ENCODE measurements at places on chromosomes 3 and 15. TPM values are rescaled to one million over a fixed set of nuclear protein-coding genes. Genes with fewer than 3 reads are reported as not detected.

INKA1 gene
- polyA plus RNA-seq: 6.9 TPM

LOXL1 gene
- 26.8 TPM for polyA plus RNA-seq

RCCD1 gene
- polyA plus RNA-seq: not detected

BNIP2 gene
- polyA plus RNA-seq: 59.9 TPM

AGBL1 gene
- polyA plus RNA-seq: 9.7 TPM

CD86 gene
- 2.1 TPM for polyA plus RNA-seq

GABRB3 gene
- 1.1 TPM for polyA plus RNA-seq

LRRN1 gene
- 50.0 TPM for polyA plus RNA-seq

MORC1 gene
- not detected for polyA plus RNA-seq

ZNF774 gene
- polyA plus RNA-seq: 4.2 TPM

ACTC1 gene
- polyA plus RNA-seq: 9,776 TPM

TNFAIP8L3 gene
- 1.8 TPM for polyA plus RNA-seq
